ENCODE measurements at places on chromosomes 3 and 15.

DNA sequence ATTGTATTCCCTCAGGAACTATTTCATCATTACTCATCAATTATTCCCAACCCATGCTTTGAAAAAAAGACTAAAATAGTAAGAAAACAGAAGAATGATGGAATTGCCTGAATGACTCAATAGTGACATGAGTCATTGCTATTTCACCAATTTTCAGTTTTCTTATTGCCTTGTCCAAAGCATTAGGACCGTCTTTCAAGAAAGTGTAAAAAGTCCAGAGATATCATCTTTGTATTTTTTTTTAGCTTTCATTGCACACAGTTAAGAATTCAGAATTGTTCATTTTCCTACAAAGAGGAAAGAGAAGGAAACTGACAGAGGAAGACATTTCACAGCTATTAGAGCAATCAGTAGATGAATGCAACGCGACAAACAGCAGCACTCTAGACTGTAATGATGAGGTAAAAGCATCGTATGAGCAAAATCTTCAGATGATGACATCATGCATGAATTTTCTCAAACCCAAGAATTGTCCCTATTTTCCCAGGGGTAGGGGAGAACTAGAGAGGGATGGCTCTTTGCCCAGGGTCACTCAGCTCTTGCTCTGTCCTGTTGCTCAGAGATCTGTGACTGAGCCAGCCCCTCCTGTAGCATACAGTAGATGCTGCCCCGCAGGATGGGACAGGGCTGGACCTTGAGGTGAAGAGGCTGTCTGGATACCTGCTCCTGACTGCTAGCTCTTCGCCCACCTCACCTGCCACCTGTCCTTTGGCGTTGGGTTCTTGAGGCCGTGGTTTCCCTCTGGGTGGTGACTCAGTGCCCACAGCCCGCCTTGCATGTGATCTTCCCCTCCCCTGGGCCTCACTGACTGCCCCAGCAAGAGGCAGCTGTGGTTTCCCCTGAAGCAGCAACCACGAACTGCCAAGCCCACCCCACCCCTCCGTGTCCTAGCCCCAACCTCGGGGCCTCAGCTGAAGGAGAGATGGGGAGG is 84.8 kb downstream of the PPCDC start:
- no peak overlapping the region for H3K4me3 ChIP-seq
- H3K27ac ChIP-seq: peak overlapping the region; percentile 40
- peaks cover 4% of the 10 kb centered on the region for H3K36me3 ChIP-seq
- H3K4me1 ChIP-seq: peaks cover 26% of the 10 kb centered on the region
- H3K27me3 ChIP-seq: peaks cover 8% of the 10 kb centered on the region

GRCh38 chr3:41579861-41580260 is 380.6 kb downstream of the CTNNB1 start:
- no peaks in the 10 kb centered on the region for H3K27me3 ChIP-seq
- no peaks in the 10 kb centered on the region for H3K4me1 ChIP-seq
- H3K27ac ChIP-seq: no peak overlapping the region
- peaks cover 8% of the 10 kb centered on the region for H3K36me3 ChIP-seq
- no peak for DNase-seq

DNA sequence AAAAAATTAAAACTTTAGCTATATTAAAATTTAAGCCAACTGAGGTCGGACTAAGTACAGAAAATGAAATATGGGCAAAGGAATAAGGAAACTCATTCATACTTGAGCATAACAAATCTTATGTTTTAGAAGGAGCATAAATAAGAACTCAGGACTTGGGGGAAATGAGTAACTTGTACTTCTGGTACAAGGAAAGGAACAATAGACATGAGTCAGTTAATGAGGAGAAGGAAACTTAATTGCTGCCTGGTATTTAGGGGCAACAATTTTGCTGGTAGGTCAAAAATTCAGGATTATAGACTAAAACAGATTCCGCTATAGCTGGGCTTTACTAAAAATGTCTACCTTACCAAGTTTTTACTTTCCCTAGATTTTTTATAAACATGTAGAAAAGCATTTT is 113.1 kb downstream of the MYO5A start:
- H3K4me3 ChIP-seq: no peak overlapping the region
- no peaks in the 10 kb centered on the region for H3K27me3 ChIP-seq
- DNase-seq: no peak
- no peak overlapping the region for H3K27ac ChIP-seq
- H3K36me3 ChIP-seq: peaks cover 6% of the 10 kb centered on the region
- peaks cover 2% of the 10 kb centered on the region for H3K4me1 ChIP-seq

DNA sequence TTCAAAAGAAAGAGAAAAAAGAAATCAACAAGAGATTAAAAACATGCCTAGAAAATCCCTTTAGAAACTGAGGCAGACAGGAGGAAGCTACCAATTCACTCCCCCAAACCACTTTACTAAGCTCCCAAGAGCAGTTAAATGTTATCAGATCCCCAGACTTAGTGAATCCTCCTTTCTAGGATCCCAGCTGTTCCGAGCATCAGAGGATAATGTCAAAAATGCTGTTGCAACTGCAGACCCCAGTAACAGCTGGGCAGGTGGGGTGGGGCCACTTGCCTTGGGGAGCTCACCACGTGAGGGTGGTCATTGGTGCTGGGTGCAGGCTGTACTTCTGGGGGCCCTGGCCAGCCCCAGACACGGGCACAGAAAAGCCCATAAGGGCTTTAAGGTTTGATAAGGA is 9.1 kb downstream of the POMGNT2 start:
- no peaks in the 10 kb centered on the region for H3K4me1 ChIP-seq
- no peak for DNase-seq
- H3K4me3 ChIP-seq: no peak overlapping the region
- H3K27me3 ChIP-seq: no peaks in the 10 kb centered on the region
- H3K36me3 ChIP-seq: no peaks in the 10 kb centered on the region
